ENCODE measurements at places on chromosomes 2 and 18.

GRCh38 chr2:232611061-232611460 lies 22.3 kb upstream of the EFHD1 start:
- DNase-seq = no peak

GRCh38 chr2:72000110-72000509 lies 147.6 kb downstream of the CYP26B1 start:
- no peak for DNase-seq

GRCh38 chr18:24930478-24930877 lies 421.5 kb downstream of the ZNF521 start:
- DNase-seq = no peak

DNA sequence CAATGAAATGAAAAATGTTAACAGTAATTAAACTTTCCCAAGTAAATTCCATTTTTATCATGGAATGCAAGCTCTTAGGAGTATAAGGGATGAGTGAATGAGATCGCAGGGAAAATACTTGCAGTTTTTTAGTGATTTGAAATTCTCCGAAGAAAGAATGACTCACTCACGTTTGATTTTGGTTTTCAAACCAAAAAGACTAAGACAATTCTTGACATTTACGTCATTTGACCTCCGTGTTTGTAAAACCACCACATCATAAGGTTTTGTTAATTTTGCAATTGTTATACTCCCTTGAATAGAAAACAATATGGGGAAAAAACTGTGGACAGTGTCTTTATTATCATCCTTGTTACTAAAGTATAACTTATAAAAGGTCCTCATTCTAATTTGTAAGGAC lies 29.4 kb downstream of the COL4A4 start:
- DNase-seq = no peak

DNA sequence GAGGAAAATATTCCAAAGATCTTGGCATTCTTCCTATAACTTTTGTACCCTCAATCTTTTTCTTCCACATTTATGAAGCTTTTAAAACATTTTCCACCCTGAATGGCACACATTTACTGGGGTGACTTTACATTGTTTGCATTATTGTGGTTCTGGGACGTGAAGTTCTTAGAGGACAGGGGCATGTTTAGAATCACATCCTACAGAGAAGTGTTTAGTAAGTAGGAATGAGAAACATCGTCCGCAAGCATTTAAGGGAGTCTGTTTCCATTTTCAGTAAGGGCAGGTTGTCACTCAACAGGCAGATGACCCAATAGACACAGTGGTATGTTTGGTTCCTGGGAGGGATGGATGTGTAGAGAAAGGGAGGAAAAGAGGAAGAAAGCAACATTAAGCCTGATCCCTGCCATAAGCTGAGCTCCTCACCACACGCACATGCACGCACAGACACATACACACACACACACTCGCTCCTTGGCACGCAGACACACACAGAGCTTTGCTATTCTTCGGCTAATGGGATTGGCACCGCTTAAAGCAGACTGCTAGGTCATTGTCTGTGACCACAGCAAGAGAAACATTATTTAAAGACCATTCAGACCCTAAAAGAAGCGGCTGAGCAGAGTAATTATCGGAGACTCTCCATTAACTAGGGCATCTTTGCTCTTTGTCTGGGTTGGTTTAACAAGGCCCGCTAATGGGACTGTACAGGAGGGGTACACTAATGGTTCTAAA lies 14.2 kb upstream of the PLEKHM3 start:
- no peak for DNase-seq

- DNase-seq = no peak
Observed at GRCh38 chr18:55908901-55909366, 320.9 kb upstream of the TCF4 start.

DNA sequence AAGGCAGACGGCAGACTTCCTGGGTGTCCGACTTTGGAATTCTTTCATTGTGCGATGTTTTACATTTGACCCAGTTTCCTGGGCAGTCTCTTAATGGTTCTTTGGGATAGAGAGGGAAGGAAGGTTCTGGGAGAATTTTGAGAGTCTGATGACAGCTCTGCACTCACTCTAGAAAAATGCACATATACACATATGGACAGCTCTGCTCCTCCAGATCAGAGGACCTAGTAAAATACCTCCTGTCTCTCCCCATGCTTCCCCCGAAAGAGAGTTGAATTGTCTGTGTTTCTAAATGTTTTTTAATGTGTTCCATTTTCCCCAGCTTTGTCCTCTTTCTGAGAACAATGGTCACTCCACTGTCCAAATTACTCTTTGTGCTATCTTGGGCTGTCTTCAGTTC lies 102.0 kb upstream of the CXCR4 start:
- DNase-seq = no peak

GRCh38 chr2:234395891-234396420 lies 100.9 kb downstream of the ARL4C start:
- no peak for DNase-seq

GRCh38 chr2:74620671-74621070 lies 27.5 kb downstream of the M1AP start:
- no peak for DNase-seq

DNA sequence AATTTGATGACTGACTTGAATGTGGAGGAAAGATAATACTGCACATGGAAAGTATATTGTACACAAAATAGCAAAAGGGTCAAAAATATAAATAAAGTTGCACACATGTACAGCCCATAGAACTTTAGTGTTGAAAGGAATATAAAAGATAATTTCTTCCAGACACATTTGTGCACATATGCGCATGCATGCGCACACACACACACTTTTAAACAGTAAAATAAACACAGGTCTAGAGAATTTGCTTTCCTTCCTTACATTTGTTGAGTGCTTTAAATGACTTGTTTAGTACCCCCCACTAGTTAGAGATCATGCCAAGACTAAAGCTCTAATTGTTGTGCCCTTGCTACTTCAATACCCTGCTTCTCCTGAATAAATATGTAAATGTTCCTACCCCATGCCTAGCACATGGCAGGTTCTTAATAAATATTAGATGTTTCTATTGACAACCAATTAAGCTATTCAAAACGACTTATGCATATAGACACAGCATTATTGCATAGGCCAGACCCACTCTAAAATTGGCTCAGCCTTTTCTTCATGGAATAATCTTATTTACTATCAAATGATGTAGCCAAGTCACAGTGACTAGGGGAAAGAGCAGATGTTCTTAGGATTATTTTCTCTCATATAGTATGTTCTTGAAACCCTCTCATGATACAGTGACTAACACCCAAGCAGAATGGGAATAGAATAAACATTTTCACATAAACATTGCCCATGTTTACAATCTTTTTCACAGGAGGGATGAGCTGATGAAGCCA lies 165.5 kb upstream of the ACVR2A start:
- DNase-seq = no peak

- no peak for DNase-seq
Observed at GRCh38 chr2:39849982-39850526, 71.0 kb upstream of the THUMPD2 start.

DNA sequence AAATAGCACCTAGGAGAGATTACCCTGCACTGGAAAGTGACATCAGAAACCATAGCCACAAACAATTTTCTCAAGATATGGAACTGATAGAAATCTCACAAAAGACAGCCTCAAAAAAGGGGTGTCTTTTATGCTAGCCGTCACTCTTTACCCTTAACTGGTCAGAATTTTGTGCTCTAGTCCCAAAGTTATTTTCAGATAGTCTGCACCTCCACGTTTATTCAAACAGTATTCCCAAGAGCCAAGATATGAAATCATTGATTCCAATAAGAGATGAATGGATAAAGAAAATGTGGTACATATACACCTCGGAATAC lies 23.5 kb upstream of the PMAIP1 start:
- DNase-seq = no peak
